Immature natural killer cell (primary cell): ENCODE measurements at places on chromosomes 7 and 10. TPM values are rescaled to one million over a fixed set of nuclear protein-coding genes. Genes with fewer than 3 reads are reported as not detected.

DNA sequence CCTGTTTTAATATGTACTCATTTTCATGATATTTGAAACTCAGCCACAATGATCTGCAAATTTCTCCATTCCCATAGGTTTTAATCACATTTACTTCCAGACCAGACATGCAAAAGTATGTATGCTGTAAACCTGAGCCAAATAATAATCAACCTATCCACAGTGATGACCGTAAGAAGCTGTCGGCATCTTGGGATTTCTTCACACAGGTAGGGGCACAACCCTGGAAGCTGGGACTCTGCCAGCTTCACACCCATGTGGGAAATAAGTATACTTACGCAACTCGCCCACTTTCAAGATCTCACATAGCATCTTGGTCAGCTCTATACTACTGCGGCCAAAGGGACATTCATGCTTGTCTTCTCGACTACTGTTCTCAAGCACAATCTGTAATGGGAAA, 352.3 kb downstream of the ELMO1 start:
- no peak overlapping the region for H3K4me3 ChIP-seq
- peaks cover 50% of the 10 kb centered on the region for H3K36me3 ChIP-seq
- DNase-seq: no peak
- H3K4me1 ChIP-seq: peaks cover 37% of the 10 kb centered on the region
- no peak overlapping the region for H3K27ac ChIP-seq

DNA sequence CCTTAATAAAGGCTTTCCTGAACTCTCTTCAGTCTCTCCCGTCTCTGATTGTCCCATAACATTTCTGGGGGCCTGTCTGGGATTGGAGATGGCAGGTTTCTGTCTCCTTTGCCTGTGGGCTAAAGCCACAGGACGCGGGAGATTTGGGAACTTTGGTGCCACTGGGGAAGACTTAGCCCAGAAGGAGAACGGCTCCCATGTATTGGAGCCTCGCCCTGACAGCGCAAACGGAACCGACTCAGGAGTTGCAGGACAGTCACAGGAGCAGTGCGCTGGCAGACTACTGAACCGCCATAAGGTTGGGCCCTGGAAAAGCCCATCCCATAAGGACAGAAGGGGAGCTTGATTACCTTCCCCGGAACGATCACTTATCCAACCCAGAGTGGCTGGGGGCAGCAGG, 7.1 kb upstream of the ZNF33B start:
- no peak overlapping the region for H3K27ac ChIP-seq
- no peak overlapping the region for H3K4me3 ChIP-seq
- H3K36me3 ChIP-seq: no peaks in the 10 kb centered on the region

DNA sequence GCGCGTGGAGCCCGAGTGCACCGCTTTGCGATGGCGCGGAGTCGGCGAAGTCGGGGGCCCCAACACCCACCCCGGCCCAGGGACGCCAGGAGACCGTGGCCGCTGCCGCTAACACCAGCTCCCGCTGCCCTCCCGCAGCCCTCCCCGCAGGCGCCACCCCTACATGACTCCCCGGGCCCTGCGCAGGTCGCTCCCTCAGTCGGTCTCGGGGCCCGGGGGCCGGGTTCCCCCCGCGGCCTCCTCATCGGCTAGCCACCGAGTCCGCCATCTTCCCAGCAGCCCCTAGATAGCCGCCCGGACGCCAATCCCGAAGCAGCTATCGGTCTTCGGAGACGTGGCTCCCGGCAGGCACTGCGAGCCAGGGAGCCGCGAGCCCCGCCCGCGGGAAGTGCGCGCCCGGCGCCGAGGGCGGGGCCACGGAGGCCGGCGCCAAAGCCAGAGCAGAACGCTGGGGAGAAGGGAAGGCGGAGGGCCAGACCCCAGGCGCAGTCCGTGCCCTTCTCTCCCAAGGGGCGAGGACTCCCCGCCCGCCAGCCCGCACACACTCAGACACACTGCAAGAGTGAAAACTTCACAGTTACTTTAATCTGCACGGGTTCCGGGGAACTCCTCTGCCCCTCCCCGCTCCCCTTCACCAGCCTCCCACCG, at the start of gene FASTK:
Gene FASTK (minus strand): TSS at position 288 of the 648 bp plus-strand sequence. CDS start 43 bp downstream, at position 245.
- peaks cover 39% of the 10 kb centered on the region for H3K4me1 ChIP-seq
- peak within 1 kb of the TSS; percentile 85 for H3K4me3 ChIP-seq
- no peaks in the 10 kb centered on the region for H3K36me3 ChIP-seq
- no peaks in the 10 kb centered on the region for H3K27me3 ChIP-seq

AUTS2 gene
- 1.9 TPM for polyA plus RNA-seq

SH3PXD2A gene
- 0.07 TPM for polyA plus RNA-seq

HOXA11 gene
- not detected for polyA plus RNA-seq
